Hematopoietic multipotent progenitor cell treated with erythropoietin and hydrocortisone succinate and interleukin-3 and kit ligand, for 6 days (in vitro differentiated cells): ENCODE measurements at places on chromosomes 4 and X.

DNA sequence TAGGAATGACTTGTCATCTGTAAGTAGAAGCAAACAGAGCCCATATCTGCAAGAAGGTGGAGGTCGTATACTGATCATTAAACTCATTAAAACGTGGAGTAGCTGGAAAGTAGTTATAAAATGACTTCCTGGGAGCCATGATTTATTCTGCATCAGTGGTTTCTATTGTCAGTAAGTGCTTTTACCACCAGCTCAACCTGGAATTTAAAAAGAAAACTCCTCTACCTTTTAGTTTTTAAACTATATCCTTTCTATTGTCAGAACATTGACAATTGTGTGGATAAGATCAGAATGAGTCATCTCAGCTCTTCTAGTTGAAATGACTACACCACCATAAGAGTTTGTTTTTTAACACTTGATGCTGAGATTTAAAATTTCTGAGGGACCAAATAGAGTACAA, 651.2 kb upstream of the GALNT7 start:
- no peak for DNase-seq

DNA sequence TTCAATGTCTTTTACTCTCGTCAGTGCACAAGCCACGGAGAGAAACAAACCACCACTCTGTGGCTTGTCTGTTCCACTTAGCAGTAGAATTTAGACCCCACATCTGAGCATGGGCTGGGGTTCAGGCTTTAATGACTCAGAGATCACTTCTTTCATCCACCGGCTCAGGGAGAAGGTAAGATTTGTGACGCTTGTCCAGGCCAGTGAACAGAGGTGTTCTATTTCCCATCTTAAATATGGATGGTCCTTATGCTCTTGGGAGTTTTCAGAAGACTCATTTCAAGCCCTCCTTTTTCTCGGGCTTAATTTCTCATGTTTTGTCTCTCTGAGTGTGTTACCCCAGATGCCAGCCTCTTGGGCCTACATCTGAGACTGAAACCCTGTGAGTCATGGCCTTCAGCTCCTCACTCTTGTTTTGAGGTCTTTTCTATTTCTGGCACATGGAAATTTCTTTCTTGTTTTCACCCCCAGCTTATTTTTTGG, 127.4 kb upstream of the SFRP2 start:
- no peak for DNase-seq

DNA sequence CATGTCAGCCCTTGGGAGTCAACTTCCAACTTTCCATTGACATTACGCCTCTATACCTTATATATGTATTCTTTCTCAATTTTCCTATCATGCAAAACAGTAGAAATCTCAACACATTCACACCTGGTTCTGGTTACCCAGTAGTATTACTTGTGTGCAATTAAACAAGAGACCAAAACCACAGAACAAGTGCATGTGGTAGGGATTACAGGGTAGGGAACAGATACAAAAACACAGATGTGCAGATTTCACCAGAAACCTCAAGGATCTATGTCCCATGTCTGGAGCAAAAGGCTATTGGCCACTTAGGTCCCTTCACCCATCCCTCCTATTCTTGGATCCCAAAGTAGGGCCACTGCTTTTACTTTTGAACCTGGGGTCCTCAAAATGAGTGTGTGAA, 143.6 kb upstream of the ZCCHC13 start:
- no peak for DNase-seq

DNA sequence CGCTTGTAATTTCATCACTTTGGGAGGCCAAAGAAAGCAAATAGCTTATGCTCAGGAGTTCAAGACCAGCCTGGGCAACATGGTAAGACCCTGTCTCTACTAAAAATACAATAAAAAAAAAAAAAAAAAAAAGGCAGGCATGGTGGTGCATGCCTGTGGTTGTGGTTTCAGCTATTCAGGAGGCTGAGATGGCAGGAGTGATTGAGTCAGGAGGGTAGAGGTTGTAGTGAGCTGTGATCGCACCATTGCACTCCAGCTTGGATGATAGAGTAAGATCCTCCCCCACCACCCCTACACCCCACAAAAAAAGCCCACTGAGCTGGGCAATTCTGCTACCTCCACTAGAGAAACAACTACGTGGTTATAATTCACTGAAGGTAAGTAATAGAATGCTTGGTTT, 118.8 kb upstream of the PCDH18 start:
- no peak for DNase-seq

- DNase-seq: no peak
Observed at GRCh38 chr4:32145987-32146386, 1425.8 kb downstream of the PCDH7 start.

DNA sequence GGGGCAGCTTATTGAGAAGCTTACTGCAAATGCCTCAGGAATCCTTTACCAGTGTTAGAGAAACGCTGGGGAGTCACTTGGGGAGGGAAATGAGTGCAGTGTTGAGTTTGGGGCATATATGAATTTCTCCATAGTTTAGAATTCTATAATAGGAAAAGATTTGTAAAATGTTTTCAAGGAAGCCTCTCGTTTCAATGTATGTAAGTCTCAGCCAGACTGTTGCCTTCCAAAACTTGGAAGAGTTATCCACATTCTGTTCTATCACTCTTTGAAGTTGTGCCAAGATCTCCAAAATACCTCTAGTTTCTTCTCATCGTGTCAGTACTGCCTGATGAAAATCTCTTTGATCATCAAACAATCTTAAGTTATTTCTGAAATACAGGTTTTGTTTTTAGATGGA, 565 bp upstream of the LRCH2 start:
- DNase-seq: no peak

DNA sequence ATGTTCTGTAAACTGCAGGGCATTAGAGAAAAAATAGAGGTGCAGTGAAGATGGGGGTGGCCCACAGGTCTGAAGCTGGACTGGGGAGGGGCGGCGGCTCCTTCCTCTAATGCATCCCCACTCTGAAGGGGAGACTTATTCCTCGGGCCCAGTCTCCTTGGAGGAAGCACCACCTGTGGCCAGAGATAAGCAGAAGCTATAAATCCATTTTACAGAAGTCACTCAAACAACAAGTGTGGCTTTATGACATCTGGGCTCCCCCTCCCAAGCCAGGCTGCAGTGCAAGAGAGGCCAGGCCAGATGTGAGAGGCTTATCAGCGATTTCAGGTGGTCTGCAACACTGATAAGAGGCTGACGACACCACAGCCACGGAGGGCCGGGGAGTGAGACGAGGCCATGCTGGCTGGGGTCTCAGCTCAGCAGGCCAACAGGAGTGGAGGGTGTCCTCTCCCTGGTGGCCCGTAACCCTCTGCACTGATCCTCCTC, 15.8 kb downstream of the CYTL1 start:
- DNase-seq: peak; percentile 90

- peak; percentile 69 for DNase-seq
Observed at GRCh38 chrX:41561045-41561444, 113.9 kb downstream of the NYX start.

GRCh38 chr4:41542526-41543275, 4.7 kb downstream of the LIMCH1 start:
- DNase-seq: no peak

DNA sequence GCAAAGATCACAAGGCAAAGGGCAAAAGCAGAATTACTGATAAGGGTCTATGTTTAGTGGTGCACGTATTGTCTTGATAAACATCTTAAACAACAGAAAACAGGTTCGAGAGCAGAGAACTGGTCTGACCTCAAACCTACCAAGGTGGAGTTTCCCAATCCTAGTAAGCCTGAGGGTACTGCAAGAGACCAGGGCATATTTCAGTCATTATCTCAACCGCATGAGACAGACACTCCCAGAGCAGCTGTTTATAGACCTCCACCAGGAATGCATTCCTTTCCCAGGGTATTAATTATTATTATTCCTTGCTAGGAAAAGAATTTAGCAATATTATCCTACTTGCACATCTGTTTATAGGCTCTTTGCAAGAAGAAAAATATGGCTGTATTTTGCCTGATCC, 51.5 kb downstream of the NPNT start:
- DNase-seq: no peak

- DNase-seq: no peak
Observed at GRCh38 chrX:118498755-118499154, 3.1 kb downstream of the DOCK11 start.

- DNase-seq: no peak
Observed at GRCh38 chr4:48127231-48127630, 6.8 kb downstream of the TXK start.

DNA sequence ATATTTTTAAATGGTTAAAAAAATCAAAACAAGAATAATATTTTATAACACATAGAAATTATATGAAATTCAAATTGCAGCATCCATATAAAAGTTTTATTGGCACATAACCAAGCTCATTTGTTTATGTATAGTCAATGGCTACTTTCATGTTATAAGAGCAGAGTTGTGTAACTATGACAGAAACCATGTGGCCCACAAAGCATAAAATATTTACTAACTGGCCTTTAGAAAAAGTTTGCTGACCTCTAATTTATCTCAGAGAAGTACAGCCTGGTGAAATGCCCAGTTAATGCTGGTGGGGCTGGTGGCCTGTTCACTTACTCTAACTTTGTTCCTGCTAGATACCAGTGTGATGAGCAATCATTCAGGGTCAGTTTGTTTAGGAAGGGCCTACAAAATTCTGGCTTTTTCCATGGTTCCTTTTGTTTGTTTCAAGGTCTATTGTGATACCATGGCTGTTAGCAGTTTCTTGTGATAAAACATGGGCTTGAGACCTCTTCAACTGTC, 104.6 kb downstream of the PPP1R2C start:
- DNase-seq: no peak

DNA sequence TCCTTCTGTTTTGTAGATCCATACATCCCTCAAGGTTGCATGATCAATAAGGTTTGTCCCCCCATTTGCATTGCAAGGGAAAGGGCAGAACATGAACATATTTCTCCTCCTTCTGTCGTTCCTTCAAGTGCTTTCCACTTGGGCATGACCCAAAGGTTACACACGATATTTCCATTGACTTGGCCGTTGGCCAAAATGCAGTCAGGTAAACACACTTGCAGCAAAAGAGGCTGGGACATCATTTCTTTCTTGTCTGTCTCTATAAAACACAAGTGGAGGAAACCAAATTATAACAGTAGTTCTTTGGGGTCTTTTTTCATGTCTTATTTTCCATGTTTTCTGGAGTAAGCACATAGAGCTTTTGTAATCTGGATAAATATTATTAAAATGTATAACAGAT, 156.1 kb downstream of the FRAS1 start:
- DNase-seq: no peak

GRCh38 chr4:113682730-113683537, 78.6 kb downstream of the CAMK2D start:
- DNase-seq: no peak

GRCh38 chr4:3041192-3042142, 32.9 kb downstream of the HTT-AS start:
- DNase-seq: peak; percentile 61

GRCh38 chr4:69640289-69640688, 847 bp upstream of the UGT2A2 start:
- DNase-seq: no peak

- DNase-seq: peak; percentile 74
Observed at GRCh38 chrX:154308108-154308946, 12.7 kb downstream of the TKTL1 start.

DNA sequence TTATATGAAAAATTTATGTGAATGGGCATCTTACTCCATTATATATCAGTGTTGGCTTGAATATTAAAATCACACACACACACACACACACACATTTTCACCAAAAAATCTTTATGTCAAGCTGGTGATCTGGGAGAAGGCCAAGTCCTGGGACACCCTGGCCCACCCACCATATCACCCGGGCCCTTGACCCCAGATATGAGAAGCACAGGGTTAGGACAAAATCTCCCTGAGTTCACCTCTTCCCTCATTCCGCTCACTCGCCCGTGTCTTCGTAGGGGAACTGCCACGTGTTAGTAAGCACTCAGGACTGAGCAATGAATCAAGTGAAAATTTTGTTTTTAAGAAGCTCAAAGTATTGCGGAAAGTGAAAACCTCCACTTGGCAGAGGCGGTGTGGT, 103.8 kb upstream of the PSAPL1 start:
- DNase-seq: no peak

- DNase-seq: no peak
Observed at GRCh38 chrX:18654875-18655836, 16.8 kb downstream of the RS1 start.

DNA sequence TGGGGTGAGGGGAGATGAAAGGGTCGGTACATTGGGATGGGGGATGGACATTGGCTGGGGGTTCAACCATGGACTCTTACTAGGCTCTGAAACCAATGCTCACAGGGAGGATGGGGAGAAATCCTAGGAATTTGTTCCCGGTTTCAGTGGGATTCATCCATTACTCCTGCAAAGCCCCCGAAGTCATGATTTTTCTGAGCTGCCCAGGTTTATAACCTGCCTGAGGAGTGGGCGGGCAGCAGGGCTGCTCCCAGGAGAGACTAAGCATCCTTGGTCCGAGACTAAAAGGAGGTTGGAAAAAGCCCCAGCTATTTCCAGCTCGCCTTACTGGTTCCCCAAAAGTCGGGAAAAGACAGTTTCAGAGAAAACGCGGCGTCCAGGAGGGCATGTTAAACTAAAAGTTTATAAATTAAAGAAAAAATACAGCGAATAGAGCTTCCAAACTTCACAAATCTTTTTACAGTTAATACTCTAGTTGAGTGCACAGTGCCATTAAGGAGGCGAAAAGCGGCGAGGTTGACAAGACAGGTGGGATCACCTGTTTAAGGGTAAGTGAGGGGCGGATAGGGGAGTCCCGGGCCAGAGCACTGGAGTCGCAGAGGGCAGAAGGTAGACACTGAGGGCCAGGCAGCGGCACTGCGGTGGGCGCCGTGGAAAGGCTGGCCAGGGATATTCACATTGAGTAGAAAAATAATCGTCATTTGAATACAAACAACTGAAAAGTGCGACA, 3.7 kb downstream of the NKX3-2 start:
- DNase-seq: no peak

DNA sequence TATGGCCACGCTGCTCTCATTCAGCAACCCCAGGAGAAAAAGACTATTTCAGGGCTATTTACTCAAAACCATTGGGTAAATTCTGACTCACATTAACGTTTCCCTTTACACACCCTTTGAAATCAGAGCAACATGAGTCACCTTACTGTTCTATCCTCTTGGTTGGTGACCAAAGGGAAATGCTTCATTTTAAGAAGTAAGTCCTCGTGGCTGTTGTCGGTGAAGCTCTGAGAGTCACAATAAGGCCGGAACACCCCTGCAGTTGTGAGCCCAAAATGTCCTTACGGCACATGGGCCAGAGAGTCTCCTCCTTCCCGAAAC, 56.3 kb upstream of the SPRY1 start:
- no peak for DNase-seq

DNA sequence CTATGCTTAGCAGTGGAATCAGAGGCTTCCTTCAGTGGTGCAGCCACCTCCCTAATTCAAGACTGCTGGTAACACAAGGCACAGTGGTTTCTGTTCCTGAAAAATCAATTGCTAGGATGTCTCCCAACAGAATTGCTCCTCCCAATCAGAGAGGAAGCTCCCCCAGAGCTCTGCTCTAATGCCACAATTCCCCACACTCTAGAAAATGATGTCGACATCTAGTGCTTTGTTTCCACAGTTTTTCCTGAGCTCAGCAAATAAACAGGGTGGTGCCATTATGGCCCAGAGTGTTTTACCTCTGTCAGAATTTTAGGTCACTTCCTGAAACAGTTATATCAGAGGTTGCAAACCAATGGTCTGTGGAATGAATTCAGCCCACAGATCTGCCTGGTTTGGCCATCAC, 24.7 kb downstream of the TAB3 start:
- no peak for DNase-seq
